Suppressor macrophage treated with lipopolysaccharide for 4 hours (primary cell): ENCODE measurements at places on chromosomes 12 and 14.
A peak's percentile ranks its signal among the peaks of the same experiment; 100 is the strongest.

DNA sequence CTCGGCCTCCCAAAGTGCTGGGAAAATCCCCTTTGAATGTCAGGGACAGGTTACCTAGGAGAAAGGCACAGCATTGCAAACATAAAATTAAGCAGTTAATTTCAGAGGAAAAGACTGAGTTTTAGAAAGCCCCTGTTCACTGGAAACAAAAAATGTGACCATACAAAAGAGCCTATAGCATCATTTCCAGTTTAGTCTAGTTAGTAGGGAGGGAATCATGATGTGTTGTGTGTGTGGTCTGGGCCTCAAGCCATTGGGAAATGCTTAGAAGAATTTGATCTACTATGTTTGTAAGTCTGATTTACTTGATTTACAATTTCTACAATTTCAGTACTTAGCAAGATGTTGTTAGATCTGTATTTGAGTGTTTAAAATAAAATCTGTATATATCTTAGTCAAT lies 47.1 kb upstream of the RERG start:
- no peak for DNase-seq

DNA sequence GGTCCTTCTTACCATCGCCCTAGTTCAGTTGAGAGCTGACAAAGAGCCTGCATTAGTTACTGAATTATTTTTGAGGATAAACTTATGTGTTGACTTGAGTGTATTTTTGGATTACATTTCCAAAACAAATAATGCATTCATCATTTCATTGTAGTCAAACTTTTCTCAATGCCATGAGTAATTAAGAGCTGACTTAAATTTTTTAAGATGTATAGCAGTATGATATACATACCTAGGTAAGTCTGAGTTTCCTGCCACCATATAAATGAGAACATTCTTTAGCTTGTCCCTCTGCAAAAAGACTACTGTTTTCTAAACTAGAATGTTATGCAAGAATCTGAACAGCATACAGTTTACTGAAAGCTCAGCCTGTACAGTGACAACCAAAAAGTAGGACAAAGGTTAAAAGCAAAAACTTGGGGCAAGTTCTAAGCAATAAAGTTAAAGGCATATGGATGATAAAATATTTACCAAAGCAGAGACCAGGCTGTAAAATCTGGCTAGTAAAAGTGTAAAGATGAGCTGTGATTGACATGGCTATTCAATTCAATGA lies 82.1 kb upstream of the FERMT2 start:
- DNase-seq: no peak

- DNase-seq: no peak
These were observed 402.9 kb downstream of the ZFP36L1 start for GRCh38 chr14:68389943-68390342.

GRCh38 chr14:27056586-27056985 lies 458.8 kb upstream of the NOVA1 start:
- no peak for DNase-seq

DNA sequence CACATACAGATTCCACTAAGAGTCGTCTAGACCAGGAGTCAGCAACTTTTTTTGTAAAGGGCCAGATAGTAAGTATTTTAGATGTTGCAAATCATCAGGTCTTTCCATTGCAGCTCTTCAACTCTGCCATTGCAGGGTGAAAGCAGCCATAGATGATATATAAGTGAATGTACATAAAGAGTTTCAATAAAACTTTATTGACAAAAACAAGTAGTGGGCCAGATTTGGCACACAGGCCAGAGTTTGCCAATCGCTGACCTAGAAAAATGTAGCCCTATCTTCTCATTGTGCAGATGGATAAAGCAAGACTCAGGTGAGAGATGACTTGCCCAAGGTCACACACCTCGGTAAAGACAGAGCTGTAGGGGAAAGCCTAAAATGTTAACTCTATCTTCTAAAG lies 474.7 kb downstream of the MED13L start:
- no peak for DNase-seq

DNA sequence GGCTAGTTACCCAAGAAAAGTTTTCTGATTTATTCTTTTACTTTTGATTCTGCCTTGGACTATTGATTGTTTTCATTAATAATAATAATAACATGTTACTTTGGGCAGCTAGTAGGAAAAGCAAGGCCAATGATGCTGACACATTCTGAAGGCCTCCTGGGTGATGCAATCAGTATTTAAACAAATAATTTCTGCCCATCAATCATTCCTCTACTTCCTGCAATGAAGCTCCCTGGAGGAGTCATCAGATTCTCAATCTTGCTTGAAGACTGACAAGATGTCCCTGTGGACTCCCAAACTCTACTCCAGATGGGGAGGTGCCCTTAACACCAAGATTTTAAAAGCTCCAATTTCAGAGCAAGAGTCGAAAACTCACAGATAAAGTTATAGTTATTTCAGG lies at the start of gene SPX:
TSS of gene SPX (plus strand) at position 244 of the 400 bp plus-strand sequence. CDS start 177 bp downstream, outside the sequence.
- no peak for DNase-seq

DNA sequence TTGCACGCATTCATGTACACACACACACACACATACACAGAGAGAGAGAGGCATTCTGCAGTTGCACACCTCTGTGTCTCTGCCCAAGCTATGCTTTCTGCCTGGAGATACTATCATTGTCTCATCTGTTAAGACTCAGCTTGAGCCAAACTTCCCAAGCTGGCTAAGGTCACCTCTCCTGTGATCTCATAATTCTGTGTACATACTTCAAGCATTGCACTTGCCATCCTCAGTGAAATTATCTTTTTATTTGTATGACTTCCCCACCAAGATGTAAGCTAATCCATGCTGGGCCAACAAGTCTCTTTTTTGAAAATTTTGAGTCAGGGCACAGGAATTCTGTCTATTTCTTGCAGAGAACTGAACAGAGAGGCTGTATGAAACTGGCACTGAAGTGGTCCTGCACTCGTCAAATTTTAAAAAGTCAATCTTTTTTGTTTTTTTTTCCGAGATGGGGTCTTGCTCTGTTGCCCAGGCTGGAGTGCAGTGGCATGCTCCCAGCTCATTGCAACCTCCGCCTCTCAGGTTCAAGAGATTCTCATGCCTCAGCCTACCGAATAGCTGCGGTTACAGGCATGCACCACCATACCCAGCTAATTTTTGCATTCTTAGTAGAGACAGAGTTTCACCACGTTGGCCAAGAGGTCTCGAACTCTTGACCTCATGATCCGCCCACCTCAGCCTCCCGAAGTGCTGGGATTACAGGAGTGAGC lies 44.3 kb downstream of the TMTC1 start:
- DNase-seq: no peak

- peak; percentile 30 for DNase-seq
These were observed 19.7 kb downstream of the TSPAN19 start for GRCh38 chr12:85016413-85016812.

DNA sequence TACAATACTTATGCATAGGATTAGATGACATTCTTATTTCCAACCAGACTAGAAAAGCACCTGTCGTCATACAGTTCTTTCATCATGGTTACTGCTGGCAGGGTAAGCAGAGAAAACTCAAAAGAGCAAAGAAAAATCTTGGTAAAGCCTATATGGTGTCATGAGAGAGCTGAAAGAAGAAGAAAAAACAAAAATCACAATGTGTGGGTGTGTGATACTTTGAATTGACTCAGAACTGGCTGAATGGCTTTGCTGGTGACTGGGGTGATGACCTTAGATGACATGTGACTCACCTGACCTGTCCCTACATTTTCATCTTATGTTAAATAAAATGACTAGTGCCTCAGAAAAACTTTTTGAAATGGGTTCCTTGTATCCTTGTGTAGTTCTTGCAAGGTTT lies 278.1 kb upstream of the LMO3 start:
- DNase-seq: no peak

GRCh38 chr12:125889742-125890141 lies 824.5 kb downstream of the AACS start:
- no peak for DNase-seq

DNA sequence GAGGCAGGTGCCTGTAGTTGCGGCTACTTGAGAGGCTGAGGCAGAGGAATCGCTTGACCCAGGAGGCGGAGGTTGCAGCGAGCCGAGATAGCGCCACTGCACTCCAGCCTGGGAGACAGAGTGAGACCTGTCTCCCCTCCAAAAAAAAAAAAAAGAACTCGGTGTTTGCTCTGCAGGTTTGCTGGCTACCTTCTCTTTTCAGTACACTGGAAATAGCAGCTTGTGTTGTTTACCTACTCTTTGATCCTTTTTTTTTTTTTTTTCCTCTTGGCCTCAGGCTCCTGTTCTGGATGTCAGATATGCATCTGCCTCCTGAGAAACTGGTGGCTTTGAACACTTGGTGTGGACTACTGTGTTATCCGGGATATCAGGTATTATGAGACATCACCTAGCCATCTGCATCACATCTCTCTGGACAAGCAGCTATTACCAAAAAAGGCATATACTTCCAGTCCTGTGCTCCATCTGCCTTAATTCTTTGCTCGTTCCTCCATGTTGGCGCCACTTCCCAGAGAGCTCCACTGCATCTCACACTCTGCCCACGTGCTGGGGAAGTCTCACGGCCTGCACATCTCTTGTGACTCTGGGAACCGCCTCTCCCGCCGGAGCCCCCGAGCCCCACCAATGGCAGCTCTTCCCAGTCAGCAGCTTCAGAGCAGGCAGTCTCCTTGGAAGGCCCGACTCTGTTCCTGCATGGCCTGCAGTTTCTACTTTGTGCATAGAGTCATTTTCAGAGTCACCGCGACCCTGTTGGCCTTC lies 50.9 kb upstream of the TRAF3 start:
- DNase-seq: no peak

GRCh38 chr12:99110868-99111267 lies 465.8 kb downstream of the APAF1 start:
- no peak for DNase-seq

DNA sequence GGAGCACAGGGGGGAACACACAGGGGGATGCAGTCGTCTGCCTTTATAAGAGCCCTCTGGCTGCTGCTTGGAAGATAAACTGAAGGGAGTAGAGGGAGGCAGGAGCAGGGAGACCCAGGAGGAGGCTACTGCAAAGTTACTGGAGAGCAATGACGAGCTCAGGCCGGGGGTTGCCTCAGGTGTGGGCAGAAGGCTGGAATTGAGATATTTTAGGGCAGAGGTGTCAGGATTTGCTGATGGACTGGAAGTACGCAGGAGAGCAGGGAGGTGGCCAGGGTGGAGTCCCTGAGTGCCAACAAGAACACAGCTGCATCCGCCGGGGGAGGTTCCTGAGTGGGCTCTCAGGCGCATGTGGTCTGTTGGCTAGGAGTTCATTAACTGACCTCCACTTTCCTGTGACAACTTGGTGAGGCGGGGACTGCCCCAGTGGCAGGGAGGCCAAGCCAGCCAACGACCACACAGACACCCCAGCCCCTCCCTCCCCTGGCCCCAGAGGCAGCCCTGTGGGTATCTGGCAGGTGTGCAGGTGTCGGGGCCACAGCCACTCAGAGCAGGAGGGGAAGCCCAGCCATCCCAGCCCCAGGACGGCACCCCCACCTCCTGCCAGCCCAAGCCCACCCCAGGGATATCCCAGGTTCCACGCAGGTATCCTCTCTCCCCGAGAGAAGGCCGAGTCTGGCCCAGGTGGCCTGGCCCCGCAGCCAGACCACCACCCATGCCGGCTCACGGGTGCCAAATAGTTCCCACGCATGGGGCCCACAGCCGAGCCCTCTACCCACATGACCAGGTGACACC lies 85.4 kb downstream of the NCOR2 start:
- no peak for DNase-seq

DNA sequence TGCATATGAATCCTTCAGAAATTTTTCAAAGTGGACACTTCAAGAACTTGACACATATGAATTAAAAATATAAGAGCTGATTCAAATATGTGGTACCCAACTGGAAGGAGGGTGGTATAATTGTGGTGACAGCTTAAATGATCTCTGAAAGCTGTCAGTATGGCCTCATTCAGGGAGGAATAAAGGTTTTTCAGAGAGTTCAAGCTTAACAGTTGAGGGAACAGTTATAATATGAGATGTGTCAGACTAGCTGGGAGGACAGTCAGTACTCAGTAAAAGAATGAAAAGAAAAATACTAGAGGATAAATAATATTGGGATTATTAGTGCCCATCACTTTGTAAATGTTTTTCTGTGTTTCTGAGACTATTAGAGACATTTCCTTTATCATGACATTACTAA lies 277.5 kb downstream of the RASSF9 start:
- no peak for DNase-seq

GRCh38 chr12:16174282-16174681 lies 103.2 kb downstream of the SLC15A5 start:
- DNase-seq: no peak

- DNase-seq: no peak
These were observed 345.2 kb downstream of the BCL11B start for GRCh38 chr14:98926801-98927200.

GRCh38 chr12:75944905-75945432 lies 86.6 kb downstream of the PHLDA1 start:
- no peak for DNase-seq

GRCh38 chr12:19181666-19182426 lies 52.3 kb downstream of the PLEKHA5 start:
- peak; percentile 23 for DNase-seq

DNA sequence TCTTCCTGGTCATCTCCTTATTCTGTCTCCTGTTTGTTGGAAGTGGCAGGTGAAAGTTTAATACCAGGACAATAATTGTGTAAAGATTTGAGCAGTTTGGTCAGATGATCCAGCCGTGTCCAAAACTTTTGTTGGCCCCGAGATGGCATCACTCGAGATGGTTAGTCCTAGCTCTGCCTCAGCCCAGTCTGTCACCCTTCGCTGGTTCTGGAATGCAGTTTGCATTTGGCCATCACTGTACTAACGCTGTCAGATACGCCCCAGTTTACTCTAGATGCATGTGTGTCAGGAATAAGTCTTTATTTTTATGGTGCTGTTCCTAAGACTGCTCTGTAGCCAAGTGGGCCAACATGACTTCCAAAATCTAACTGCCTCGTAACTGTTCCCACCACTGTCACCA lies 79.6 kb downstream of the MOK start:
- no peak for DNase-seq

DNA sequence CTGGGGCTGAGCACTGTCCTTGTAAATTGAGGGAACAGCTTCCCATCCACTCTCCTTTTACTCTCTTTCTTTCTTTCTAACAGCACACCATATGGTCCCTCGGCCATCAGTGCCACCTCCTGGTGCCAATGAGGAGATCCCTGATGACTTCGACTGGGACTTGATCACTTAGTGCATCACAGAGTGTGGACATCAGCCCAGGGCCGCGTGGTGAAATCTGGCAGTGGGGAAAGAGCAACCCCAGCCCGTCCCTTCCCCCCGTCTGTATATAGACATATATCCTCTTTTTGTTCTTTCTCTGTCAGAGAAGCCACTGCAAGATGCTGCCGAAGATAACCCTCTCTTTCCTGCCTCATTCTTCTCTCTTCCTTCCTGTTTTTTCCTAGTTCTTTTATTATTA lies 13.5 kb downstream of the C3AR1 start:
- peak; percentile 87 for DNase-seq
